ENCODE measurements at places on chromosomes 5 and 9. TPM values are rescaled to one million over a fixed set of nuclear protein-coding genes. Genes with fewer than 3 reads are reported as not detected.
A peak's percentile ranks its signal among the peaks of the same experiment; 100 is the strongest.

The NR4A3 gene
- 0.93 TPM for total RNA-seq

The ACTBL2 gene
- total RNA-seq = not detected

The NMUR2 gene
- not detected for total RNA-seq

GRCh38 chr5:15371184-15371583, 128.8 kb upstream of the FBXL7 start:
- no peak overlapping the region for H3K4me3 ChIP-seq
- peaks cover 4% of the 10 kb centered on the region for H3K4me1 ChIP-seq
- DNase-seq = no peak
- no peaks in the 10 kb centered on the region for H3K36me3 ChIP-seq
- no peaks in the 10 kb centered on the region for H3K27me3 ChIP-seq

DNA sequence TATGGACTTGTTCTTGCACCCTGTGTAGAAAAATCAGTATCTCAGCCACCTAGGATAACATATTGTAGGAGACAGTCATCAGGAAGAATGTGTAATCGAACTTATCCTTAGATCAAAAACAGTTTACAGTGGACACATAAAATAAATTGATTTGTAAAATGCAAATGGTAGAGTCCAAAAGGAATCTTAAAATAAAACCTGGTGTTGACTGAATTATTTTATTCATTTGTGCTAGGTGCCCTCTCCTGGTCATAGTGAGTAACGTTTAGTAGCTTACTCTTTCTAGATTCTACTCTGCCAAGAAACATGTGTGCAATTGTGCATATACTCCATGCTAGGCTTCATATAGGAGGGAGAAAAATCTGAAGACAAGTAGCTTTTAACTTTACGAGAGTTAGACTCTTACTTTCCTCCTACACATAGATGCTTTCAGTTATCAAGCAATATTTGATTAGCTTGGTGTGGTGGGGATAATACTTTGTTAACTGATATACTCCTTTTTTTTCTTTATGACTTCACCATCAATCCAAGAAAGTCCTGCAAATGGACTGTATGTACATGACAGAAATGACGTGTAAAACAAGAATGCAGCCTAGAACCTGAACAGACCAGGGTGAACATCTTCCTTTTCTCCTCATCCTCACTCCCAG, 23.7 kb upstream of the LOX start:
- no peak overlapping the region for H3K4me3 ChIP-seq
- DNase-seq = no peak
- no peaks in the 10 kb centered on the region for H3K4me1 ChIP-seq

- H3K4me3 ChIP-seq = no peak overlapping the region
- no peak for DNase-seq
Measured at GRCh38 chr9:126056312-126057021, 270.2 kb upstream of the MVB12B start.

DNA sequence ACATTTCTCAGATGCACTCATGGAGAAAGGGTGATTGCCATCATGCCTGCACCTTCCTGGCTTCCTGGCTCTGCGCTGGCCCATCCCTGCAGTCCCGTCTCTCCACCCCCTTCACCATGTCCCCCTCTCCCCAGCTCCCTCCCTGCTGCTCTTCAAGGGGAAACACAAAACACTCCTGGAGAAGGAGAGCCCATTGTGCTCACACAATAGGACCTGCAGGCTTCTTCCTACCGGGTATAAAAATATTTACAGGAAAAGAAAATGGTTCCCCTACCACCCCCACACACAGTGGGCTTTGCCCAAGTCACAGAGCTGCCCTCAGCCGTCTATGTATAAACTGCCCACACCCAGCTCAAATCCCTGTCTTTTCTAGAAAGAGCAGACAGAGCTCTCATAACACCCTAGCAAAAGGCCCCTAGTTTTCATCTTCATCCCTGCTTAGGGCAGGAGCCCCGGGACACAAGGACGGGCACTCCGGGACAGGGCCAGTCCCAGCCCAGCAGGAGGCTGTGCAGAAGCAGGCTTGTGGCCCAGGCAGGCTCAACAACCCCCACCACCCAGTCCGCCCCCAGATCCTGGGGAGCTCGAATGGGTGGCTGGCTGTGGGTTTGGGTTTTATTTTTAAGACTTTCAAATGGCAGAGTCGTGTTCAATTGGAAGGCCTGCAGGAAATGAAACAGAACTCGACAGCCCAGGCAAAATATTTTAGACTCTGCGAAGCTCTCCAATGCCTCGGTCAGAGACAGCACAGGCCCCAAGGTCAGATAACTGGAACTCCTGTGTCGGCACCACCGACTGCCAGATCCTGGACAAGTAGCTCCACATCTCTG, 77.3 kb downstream of the LRSAM1 start:
- H3K27ac ChIP-seq = peak overlapping the region; percentile 6
- H3K4me1 ChIP-seq = peaks cover 33% of the 10 kb centered on the region
- H3K36me3 ChIP-seq = peaks cover 28% of the 10 kb centered on the region
- DNase-seq = no peak
- H3K27me3 ChIP-seq = no peaks in the 10 kb centered on the region

The MAT2B gene
- total RNA-seq = 79.7 TPM

The ADRA1B gene
- total RNA-seq = 0.32 TPM

The CCL28 gene
- total RNA-seq = not detected

DNA sequence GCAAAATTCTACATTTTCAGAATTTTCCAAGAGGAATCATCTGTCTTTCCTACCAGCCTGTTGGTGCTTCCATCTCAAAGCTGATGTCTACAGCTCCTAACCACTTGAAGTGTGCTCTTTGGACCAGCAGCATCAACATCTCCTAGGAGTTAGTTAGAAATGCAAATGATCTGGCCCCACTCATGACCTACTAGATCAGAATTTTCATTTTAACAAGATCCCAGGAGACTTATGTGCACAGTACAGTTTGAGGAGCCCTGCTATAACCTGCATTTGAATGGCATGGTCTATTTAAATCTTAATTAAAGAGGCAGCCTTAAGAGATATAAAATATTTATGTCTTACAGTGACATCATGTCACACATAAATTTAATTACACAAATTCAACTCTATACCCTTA, 33.8 kb downstream of the ITK start:
- H3K4me3 ChIP-seq = no peak overlapping the region
- no peaks in the 10 kb centered on the region for H3K27me3 ChIP-seq
- no peaks in the 10 kb centered on the region for H3K4me1 ChIP-seq

- no peak overlapping the region for H3K4me3 ChIP-seq
- no peak for DNase-seq
- H3K4me1 ChIP-seq = no peaks in the 10 kb centered on the region
- no peaks in the 10 kb centered on the region for H3K27me3 ChIP-seq
- H3K36me3 ChIP-seq = no peaks in the 10 kb centered on the region
Measured at GRCh38 chr5:173094012-173094661, 38.0 kb downstream of the CREBRF start.

The PCDHA9 gene
- 1.4 TPM for total RNA-seq

GRCh38 chr5:171647043-171647903, 138.3 kb upstream of the SMIM23 start:
- no peak overlapping the region for H3K27ac ChIP-seq
- no peaks in the 10 kb centered on the region for H3K27me3 ChIP-seq
- no peak for DNase-seq

The LSM11 gene
- 11.3 TPM for total RNA-seq

DNA sequence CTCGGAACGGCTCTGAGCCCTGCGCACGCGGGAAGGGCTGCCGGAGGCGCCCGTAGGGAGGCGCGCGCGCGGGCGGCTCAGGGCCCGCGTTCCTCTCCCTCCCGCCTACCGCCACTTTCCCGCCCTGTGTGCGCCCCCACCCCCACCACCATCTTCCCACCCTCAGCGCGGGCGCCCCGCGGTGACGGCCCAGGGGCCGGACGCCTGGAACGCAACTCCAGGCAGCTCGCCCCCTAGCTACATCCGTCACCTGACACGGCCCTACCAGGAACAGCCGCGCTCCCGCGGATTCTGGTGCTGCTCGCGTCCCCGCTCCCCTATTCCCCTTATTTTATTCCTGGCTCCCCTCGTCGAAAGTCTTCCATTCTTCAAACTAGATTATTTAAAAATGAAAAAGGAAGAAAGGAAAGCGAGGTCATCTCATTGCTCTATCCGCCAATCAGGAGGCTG, at the start of gene CDKN2B-AS1:
Gene CDKN2B-AS1, plus strand, starts transcription at position 236 of the 450 bp plus-strand sequence.
- H3K4me3 ChIP-seq = peak within 1 kb of the TSS; percentile 86
- peaks cover 13% of the 10 kb centered on the region for H3K4me1 ChIP-seq
- DNase-seq = no peak
- no peak within 1 kb of the TSS for H3K27ac ChIP-seq
- peaks cover 2% of the 10 kb centered on the region for H3K36me3 ChIP-seq
- H3K27me3 ChIP-seq = peaks cover 89% of the 10 kb centered on the region

The HAVCR2 gene
- total RNA-seq = 0.55 TPM

- H3K27me3 ChIP-seq = no peaks in the 10 kb centered on the region
- no peaks in the 10 kb centered on the region for H3K36me3 ChIP-seq
Measured at GRCh38 chr5:152644029-152644728, 239.1 kb upstream of the NMUR2 start.

The ANKRD18A gene
- total RNA-seq = 7.6 TPM

GRCh38 chr5:111552896-111553295, 40.6 kb upstream of the STARD4 start:
- no peaks in the 10 kb centered on the region for H3K36me3 ChIP-seq
- peaks cover 26% of the 10 kb centered on the region for H3K4me1 ChIP-seq
- no peak overlapping the region for H3K27ac ChIP-seq
- H3K4me3 ChIP-seq = no peak overlapping the region

GRCh38 chr9:106438928-106439327, 424.0 kb upstream of the ZNF462 start:
- DNase-seq = no peak
- H3K27me3 ChIP-seq = no peaks in the 10 kb centered on the region
- H3K36me3 ChIP-seq = peaks cover 4% of the 10 kb centered on the region
- no peak overlapping the region for H3K4me3 ChIP-seq

- H3K27ac ChIP-seq = no peak overlapping the region
- DNase-seq = no peak
- no peaks in the 10 kb centered on the region for H3K27me3 ChIP-seq
- peaks cover 11% of the 10 kb centered on the region for H3K4me1 ChIP-seq
Measured at GRCh38 chr9:89078421-89078820, 87.2 kb downstream of the S1PR3 start.

The TAS2R1 gene
- total RNA-seq = not detected

DNA sequence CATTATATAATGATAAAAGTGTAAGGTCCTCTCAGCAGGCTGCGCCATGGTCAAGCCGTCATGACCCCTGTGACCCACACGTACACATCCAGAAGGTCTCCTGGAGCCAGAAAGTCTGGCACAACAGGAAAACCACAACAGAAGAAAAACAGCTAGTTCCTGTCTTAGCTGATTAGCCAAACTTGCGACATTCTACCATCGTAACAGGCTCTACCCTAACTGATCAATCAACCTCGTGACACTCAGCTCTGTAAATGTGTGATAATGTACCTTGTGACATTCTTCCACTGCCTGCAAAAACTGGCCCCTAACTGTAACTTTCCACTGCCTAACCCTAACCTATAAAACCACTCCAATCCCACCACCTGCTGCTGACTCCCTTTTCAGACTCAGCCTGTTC, 316.4 kb upstream of the TUSC1 start:
- H3K27me3 ChIP-seq = no peaks in the 10 kb centered on the region
- peaks cover 2% of the 10 kb centered on the region for H3K36me3 ChIP-seq
- H3K27ac ChIP-seq = no peak overlapping the region
- DNase-seq = no peak
- no peaks in the 10 kb centered on the region for H3K4me1 ChIP-seq
- H3K4me3 ChIP-seq = no peak overlapping the region

GRCh38 chr9:85200726-85201404, 531.3 kb downstream of the NTRK2 start:
- peak overlapping the region; percentile 69 for H3K27ac ChIP-seq
- H3K36me3 ChIP-seq = no peaks in the 10 kb centered on the region

- no peaks in the 10 kb centered on the region for H3K36me3 ChIP-seq
- no peaks in the 10 kb centered on the region for H3K27me3 ChIP-seq
- H3K4me3 ChIP-seq = no peak overlapping the region
- no peaks in the 10 kb centered on the region for H3K4me1 ChIP-seq
Measured at GRCh38 chr5:55900068-55900467, 48.9 kb downstream of the IL31RA start.

DNA sequence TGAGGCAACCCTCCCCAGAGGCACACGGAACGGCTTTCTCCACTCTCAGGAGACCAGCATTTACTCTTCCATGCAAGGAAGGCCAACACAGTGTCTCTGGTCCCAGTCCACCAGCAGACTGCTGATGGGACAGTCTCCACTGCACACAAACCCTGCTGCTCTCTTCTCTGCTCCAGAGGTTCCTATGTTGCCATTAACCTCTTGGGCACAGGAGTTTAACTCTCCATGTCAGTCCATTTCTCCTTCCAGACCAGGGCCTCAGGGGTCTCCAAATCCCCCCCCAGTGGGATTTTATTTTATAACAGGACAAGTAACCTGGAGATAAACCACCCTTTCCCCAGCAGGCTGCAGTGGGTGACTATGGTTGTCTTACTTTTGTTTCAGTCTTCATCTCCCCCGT, 452.5 kb downstream of the GADD45G start:
- no peak for DNase-seq
- no peaks in the 10 kb centered on the region for H3K36me3 ChIP-seq
- no peak overlapping the region for H3K4me3 ChIP-seq
- no peaks in the 10 kb centered on the region for H3K4me1 ChIP-seq

- H3K27me3 ChIP-seq = peaks cover 2% of the 10 kb centered on the region
- H3K27ac ChIP-seq = no peak overlapping the region
- no peaks in the 10 kb centered on the region for H3K4me1 ChIP-seq
Measured at GRCh38 chr5:60248901-60249300, 355.4 kb upstream of the PDE4D start.

GRCh38 chr5:89213573-89213972, 330.6 kb upstream of the MEF2C start:
- peaks cover 48% of the 10 kb centered on the region for H3K27me3 ChIP-seq
- no peak overlapping the region for H3K4me3 ChIP-seq
- DNase-seq = no peak
- H3K4me1 ChIP-seq = peaks cover 14% of the 10 kb centered on the region
- no peaks in the 10 kb centered on the region for H3K36me3 ChIP-seq

The GABRA1 gene
- not detected for total RNA-seq

DNA sequence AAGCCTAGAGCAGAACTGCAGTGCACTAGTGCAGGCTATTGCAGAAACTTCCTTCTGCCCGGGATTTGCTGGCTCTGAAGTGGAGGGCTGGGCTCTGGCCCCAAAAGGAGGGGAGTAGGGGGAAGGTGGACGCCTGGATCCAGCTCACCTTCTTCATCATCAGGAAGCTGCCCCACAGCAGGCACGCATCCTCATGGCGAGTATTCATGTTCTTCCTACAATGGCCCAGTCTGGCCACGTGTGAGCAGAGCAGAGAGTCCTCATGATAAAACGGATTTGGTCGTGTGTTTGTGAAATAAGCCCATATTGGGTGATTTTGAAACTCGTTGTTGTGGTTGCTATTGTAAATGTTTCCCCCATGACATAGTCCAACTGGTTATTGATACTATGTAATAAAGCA, 8.2 kb upstream of the GLIPR2 start:
- peaks cover 16% of the 10 kb centered on the region for H3K27me3 ChIP-seq
- no peaks in the 10 kb centered on the region for H3K4me1 ChIP-seq
- no peak overlapping the region for H3K4me3 ChIP-seq
- no peak for DNase-seq
- H3K36me3 ChIP-seq = no peaks in the 10 kb centered on the region

The SAXO1 gene
- total RNA-seq = 0.14 TPM
